ENCODE measurements at places on chromosomes 7 and 10.

GRCh38 chr7:152673897-152674296 lies 2.0 kb downstream of the XRCC2 start:
- no peak for DNase-seq

- no peak for DNase-seq
These were observed 7.0 kb upstream of the EVX1 start for GRCh38 chr7:27235387-27236311.

DNA sequence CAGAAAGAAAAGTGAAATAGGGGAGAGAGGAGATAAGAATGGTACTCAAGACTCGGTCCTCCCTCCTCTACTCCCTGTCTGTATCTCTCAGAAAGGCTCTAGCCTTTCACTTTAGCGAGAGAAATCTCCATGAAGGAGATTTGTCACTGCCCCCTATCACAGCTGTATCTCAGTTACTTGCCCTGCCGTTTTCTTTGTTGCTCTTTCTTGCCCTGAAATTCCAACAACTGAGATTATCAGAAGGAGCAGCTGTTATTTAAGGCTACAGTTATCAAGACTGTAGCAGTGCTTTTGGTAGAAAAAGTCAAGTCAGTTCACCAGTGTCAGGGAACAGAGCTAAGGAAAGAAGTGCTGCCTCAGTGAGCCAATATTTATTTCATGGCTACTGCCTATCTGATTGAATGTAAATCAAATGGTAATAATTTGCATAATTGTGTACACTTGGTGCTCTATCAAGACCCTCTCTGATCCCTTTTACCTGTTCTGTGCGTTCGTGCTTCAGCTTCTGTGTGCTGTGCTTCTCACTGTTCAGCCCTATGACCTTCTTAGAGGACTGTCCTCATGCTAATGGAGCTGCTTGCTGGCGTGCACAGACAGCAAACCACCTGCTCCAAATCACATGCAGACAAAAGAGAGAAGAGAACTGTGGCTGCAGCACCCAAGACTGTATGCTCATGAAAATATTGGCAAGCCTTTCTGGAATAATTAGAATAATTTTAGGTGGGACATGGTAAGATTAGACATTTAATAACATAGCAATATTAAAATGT lies 180.2 kb upstream of the FAM3C start:
- DNase-seq = no peak

DNA sequence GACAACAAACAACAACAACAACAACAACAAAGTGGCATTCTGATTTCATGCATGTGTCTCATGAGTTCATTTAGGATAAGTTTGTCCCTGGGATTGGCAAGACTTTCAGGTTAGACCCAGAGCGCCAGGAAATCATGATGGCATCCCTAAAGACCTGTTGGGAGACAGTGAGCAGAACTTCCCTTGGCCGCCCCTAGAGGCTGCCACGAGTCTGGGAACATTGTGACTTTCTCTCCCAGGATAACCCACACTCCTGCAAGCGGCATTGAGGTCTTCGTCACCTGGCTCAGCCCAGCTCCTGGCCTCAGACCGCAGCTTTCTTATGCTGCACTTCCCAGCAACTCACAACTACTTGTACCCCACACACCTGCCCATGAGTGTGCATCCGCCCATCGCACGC lies 80.5 kb upstream of the RNF32 start:
- DNase-seq = no peak

GRCh38 chr7:149171892-149172533 lies 23.3 kb upstream of the ZNF282 start:
- DNase-seq = no peak

GRCh38 chr7:37920305-37920848 lies at the start of gene EPDR1:
Gene EPDR1, plus strand, starts transcription at chr7:37920640. Its CDS starts 300 bp downstream, at chr7:37920940.
- DNase-seq = no peak

- DNase-seq = no peak
These were observed 133.3 kb upstream of the STK17A start for GRCh38 chr7:43449577-43449976.

DNA sequence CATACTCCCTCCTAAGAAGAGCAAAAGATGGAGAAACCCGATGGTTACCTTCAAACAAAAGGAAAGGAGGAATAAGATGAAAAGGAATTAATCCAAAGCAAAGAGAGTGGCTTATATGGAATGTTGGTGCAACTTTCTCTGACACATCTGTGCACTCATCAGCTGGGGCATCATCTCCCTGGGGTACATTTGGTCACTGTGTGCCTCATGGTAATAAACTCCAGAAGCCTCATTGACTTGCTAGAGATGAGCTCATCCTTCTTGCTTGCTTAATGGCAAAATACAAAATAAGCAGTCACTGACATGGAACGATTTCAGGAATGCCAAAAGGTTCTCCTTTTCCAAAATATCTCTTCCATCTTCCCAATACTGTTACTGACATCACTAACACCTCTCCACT lies 22.5 kb downstream of the CAV1 start:
- no peak for DNase-seq

- no peak for DNase-seq
These were observed 15.6 kb downstream of the CLRN3 start for GRCh38 chr10:127877116-127877515.

GRCh38 chr7:2821161-2821841 lies 22.8 kb downstream of the GNA12 start:
- DNase-seq = no peak

DNA sequence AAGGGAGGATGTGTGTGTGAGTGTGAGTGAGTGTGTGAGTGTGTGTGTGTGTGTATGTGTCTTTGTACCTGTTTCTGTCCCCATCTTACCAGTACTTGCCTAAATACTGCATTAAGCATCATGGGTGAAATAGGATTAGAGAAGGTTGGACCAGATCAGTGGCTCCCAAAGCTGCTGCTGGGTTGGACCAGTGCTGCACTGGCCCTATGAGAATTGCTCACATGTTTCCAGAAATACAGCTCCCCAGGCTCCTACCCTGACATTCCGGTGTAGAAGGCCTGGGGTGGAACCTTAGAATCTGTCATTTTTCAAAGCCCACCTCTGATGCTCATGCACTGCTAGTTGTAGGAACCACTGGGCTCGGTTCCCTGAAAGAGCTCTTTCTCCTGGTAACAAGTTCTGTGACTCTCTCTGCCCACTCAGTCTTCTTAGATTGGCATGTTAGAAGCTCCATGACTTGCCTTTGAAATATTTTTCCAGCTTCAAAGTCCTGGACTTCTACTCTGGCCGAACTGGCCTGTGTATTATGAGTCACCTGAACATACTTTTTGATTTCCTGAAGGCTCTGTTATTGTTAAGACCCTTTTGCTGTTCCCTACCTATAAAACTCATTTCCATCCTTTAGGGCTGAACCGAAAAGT lies 224.7 kb downstream of the CUX1 start:
- DNase-seq = no peak

DNA sequence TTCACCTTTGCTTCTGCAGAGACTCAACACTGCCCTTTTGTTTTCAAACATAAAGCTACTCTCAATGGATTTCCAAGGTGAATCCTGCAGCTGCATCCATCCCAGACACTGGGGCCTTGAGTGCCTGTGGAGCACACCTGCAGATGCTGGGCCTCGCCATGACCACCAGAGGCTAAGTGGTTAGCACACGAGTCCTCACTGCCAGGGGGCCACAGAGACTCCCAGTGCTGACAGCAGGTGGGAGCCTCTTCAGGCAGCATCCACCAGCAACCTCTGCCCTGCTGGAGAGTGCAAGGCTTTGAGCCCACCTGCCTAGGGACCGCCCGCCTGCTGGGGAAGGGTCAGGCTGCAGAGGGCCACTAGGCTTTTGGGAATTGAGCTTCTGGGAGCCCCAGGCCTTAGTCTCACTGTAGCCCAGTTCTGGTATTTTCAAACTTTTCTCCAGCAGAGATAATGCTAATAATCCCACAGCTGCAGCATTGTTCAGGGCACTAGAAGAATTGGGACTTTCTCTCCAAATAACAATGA lies 9.4 kb upstream of the HPS1 start:
- DNase-seq = no peak

- DNase-seq = no peak
These were observed 219.0 kb upstream of the CSTF2T start for GRCh38 chr10:51918440-51918839.

DNA sequence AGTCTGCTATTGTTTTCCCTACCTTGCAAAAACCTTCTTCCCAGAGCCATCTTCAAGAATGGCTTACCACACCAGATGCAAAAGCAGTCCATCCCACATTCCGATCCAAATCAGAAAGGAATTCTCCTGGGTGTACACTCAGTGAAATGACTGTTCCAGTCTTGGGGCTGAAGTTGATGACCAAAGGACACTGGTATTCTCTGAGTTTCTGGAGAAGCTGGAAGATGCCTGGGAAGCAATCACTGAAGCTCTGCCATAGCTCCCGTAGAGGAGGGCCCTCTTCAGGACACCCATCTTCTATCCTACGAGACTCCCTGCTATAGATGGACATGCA lies 155.7 kb downstream of the LCOR start:
- DNase-seq = no peak
